ENCODE measurements at places on chromosomes 3 and 15.
A peak's percentile ranks its signal among the peaks of the same experiment; 100 is the strongest.

DNA sequence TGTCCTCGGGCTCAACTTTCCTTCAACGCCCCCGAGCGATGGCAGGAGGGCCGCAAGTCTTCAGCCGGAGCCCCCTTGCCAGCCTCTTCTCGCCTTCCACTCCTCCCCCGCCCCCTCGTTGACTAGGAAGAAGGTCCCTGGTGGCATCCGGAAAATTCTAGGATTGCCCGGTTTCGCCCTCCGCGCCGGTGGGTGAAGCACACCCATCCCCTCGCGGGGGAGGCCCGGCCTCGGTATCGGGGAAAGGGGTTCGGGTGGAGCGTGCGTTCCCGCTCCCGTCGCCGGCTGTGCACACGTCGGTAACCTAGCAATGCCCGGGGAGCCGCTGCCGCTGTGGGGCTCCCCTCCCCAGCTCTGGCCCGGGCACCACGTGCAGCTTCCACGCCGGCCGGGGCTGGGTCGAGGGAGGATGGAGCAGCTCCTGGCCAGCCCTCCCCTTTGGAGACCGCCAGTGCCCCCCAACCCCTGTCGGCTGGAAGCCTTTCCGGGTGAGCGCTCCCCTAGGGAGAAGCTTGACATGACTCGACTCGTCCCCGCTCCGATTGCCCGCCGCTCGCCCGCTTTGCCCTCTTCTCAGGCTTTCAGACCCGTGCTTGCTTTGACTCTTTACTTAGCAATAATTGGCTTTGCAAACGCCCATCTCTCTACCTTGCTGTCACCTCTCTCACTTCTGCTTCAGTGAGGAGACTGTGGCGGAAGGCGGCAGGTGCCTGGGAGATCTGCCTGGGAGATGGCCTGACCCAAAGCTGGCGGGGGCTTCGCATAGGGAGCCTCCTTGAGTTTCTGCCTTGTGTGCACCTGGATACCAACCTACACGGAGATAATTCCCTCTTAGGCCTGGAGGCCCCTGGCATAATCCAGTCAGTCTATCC is 1.3 kb downstream of the CACNA1D start:
- no peak for DNase-seq

GRCh38 chr3:53795789-53796560 is 50.2 kb downstream of the CHDH start:
- DNase-seq: no peak

- DNase-seq: no peak
These were observed 413.6 kb upstream of the ADAMTS9 start for GRCh38 chr3:65101450-65101849.

DNA sequence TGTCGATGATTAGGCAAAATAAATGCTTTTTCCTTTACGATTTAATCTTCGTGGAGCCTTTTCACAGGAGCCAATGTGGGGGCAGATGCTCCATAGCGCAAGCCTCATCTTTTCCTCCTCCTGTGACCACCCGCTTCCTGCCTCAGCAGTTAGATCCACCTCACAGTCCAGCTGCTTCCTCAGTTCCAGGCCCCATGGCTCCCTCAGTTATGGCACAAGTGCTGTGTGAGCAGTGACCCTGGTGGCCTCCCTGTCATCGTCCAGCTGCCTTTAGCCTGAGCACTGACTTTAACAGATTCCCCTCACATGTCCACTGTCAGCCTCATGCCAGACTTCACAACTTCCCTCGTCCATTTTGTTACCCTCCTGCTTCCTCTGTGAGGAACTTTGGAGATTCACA is 424.6 kb upstream of the GBE1 start:
- no peak for DNase-seq

- DNase-seq: no peak
These were observed 35.9 kb upstream of the TRAK1 start for GRCh38 chr3:42055291-42055690.

- peak; percentile 36 for DNase-seq
These were observed 115.8 kb upstream of the ARHGEF3 start for GRCh38 chr3:56917361-56918110.

- no peak for DNase-seq
These were observed 184.0 kb downstream of the ABHD5 start for GRCh38 chr3:43874731-43875130.

GRCh38 chr3:69200384-69201068 is 78.1 kb upstream of the LMOD3 start:
- peak; percentile 76 for DNase-seq

DNA sequence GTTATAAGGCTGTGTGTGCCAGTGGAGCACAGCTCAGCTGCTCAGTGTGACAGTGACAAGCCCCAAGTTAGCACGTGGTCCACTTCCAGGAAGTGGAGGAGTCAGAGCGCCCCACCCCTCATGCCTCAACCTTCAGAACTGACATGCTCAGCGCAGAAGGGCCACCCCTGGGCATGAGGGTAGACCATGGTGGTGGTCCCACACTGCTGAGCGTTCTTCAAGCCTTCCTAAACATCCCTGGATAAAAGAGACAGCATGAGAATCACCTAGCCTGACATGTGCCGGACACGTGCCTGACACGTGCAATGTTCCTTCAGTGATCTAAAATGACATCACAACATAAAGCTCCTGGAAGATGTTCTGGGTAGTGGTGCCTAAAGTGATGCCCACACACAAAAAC is 16.8 kb downstream of the ATP10A start:
- no peak for DNase-seq

DNA sequence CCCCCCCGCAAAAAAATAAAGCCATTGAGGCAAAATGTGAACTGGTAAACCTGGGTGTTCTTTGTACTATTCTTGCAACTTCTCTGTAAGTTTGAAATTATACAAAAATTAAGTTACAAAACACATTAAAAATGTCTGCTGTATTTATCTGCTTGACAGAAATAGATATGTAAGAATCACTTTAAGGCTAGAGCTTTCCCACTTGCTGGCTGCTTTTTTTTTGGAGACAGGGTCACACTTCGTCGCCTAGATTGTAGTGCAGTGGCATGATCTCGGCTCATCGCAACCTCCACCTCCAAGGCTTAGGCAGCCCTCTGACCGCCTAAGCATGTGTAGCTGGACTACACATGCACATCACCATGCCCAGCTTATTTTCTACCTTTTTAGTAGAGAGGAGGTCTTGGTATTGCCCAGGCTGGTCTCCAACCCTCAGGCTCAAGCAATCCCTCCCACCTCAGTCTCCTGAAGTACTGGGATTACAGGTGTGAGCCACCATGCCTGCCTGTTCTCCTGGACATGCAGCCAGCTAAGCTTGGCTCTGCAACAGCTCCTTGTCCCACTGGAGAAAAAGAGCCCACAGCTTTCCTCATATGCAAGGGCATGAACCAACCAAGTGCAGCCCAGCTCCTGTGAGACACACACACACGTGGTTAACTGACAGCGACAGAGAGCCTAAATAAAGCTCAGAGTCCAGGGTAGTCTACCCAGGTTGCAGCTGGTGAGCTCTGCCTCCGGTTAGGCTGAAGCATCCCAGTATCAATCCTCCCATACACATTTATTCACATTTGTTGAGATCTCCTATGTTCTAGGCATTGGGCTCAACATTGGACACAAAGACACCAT is 4.5 kb downstream of the RPS17 start:
- no peak for DNase-seq

DNA sequence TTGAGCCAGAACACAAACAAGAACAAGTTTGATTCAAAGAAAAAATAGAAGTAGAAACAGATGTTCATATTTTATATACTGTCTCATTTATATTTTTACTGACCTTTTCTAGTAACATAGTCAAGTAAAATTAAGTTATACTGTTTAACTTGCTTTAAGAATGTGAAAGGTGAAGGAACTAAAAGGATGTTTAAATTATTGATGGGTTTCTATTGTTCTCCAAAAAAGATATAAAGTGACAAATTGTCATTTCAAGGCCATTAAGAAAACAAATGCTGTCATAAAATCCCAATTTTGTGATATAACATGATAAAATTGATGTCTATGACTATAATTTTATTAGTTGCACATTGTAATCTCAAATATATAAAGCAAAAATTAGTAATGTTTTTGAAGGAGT is 7.3 kb downstream of the GPR149 start:
- DNase-seq: no peak

GRCh38 chr3:183844606-183845005 is 19.2 kb upstream of the MAP6D1 start:
- peak; percentile 21 for DNase-seq

- peak; percentile 11 for DNase-seq
These were observed 166.4 kb downstream of the SUCNR1 start for GRCh38 chr3:152039887-152040286.

DNA sequence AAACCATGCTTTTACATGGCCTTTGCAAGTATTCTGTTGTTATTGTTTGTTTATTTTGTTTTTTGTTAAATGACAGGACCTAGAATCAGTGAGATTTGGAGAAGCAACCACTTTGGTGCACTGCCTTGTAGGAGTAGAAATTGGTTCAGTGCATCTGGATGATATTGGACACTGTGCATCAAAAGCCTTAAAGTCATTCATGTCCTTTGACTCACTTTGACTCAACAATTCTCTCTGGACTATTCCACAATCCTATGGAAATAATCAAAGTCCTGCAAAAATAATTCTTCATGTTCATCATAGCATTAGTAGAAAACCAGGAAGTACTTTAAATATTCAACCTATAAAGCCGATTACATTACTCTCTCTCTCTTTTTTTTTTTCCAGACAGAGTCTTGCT is 224.8 kb downstream of the ABHD5 start:
- no peak for DNase-seq

- no peak for DNase-seq
These were observed 4.0 kb downstream of the SPESP1 start for GRCh38 chr15:68934341-68934740.

GRCh38 chr15:90691982-90692773 is 25.0 kb upstream of the BLM start:
- no peak for DNase-seq

GRCh38 chr15:48358229-48359152 is 27.3 kb downstream of the DUT start:
- no peak for DNase-seq

DNA sequence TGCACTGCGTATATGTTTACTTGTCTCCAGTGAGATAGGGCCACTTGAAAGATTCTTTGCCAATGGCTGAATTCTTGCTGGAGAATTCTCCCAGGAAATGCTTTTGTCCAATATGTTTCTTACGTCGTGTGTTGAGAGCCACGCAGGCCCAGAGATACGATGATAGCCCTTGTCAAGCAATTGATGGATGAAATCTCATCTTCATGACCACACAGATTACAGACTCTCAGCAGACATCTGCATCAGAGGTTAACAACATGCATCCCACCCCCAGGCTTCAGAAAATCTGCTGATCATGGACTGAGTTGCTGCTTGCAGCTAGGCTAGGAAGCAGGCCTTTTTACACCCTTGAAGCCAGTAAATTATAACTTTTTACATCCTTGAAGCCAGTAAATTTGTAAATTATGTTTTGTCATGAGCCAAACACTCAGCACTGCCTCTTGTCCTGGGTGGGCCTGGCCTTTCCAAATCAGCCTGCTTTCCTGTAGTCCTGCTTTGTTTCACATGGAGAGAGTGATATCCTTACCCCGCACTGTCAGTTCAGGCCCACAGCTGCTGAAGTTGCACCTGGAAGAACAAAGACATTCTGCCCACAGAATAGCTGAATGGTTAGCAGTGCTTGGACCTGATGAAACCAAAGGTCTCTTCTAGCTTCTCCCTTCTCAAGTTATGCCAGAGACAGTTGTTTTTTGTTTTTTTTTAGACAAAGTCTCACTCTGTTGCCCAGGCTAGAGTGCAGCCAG is 84.4 kb downstream of the GPR156 start:
- DNase-seq: no peak

DNA sequence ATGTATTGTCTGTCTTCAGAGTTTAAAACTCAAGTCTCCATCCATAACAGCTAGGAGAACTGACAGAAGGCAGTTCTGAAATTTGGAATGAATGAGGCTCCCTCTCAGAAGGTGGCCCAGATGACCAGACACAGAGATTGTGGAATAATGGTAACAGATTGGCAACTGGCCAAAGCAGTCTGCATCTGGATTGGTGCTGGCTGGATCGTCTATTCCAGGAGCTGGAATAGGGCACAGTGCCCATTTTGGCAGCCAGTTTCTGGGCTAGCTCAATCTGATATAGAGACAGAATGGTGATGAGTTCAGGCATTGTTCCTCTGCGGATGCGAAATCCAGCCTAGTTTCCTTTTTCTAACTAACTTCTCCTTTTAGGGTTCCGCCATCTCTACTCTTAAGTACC is 851.7 kb downstream of the PDCD6IP start:
- DNase-seq: no peak

DNA sequence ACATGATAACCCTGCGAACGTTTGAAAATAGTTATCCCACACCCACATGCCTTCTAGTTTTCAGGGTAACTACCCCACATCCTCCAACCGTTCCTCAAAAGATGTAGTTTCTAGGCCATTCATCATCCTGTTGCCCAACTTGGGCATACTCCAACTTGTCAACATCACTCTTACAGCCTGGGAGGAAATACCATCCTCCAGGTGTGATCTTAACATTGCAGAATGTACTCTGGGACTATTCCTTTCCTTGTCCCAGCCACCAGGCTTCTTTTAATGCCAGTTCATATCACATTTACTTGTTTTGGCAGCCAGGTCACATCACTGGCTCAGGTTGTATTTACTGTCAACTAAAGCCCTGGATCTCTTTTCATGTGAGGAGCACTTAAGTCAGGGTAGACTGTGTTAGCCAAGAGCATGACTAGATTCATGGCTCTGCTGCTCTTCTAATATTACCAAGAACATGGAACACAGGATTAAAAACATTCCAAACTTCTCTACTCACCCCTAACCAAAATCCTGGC is 4.0 kb upstream of the DENND6A start:
- no peak for DNase-seq

DNA sequence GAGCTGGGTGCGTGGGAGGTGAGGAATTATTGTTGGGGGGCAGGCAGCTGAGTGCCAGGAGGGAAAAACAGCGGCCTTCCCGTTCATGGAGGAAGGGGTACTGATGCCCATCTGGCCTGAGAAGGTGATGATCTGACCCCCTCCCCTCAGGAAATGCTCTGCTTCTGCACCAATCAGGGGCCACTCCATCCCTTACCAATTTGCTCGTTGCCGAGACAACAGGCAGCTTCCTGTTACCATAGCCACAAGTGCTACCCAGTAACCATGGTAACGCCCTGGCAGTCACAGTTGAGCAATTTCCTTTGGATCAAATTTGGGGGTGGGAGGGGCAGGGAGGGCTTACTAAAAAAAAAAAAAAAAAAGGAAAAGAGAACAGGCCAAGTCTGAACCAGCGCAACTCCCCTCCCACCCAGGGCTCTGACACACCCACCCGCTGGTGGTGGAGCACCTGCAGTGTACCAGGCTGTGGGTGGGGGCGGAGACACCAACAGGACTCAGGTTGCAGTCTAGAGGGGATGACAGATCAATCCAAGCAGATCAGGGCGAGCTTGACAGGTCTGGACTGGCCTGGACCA is 13.7 kb downstream of the CELF6 start:
- peak; percentile 61 for DNase-seq

GRCh38 chr3:26753095-26753494 is 130.5 kb downstream of the LRRC3B start:
- DNase-seq: no peak

GRCh38 chr15:45855907-45856579 is 221.2 kb downstream of the SQOR start:
- no peak for DNase-seq

GRCh38 chr3:9397906-9398699 is 688 bp downstream of the SETD5 start:
- DNase-seq: no peak

GRCh38 chr15:90030376-90030775 is 29.3 kb downstream of the ZNF710 start:
- no peak for DNase-seq
